ENCODE measurements at places on chromosomes 16 and 17. TPM values are rescaled to one million over a fixed set of nuclear protein-coding genes. Genes with fewer than 3 reads are reported as not detected.

The KIF19 gene
- not detected for polyA plus RNA-seq

The REXO5 gene
- polyA plus RNA-seq = 3.2 TPM

The NPIPA7 gene
- polyA plus RNA-seq = 29.1 TPM

The LMF1 gene
- 14.8 TPM for polyA plus RNA-seq
